ENCODE measurements at places on chromosomes 2 and 18.

DNA sequence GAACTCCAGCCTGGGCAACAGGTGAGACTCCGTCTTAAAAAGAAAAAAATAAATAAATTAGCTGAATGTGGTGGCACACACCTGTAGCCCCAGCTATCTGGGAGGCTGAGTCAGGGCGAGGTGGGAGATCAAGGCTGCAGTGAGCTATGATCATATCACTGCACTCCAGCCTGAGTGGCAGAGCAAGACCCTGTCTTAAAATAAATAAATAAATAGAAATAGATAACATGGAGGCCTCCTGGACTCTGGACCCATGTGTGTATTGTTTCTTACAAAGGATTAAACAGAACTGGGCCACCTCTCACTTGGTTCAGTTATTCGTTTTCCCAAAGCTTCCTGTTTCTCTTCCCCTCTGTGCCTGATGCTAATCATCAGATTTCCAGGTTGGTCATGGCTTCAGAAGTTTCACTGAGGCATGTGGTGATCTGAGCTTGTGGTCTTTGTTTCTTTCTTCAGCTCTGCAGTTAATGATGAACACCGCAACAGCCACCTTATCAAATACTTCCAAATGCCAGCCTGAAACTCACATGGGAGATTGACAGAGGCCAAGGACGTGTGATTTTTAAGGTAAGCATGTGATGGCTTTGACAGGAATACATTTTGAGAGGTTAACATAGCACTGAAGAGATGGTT, 83.3 kb upstream of the MAP4K4 start:
- no peak for DNase-seq

DNA sequence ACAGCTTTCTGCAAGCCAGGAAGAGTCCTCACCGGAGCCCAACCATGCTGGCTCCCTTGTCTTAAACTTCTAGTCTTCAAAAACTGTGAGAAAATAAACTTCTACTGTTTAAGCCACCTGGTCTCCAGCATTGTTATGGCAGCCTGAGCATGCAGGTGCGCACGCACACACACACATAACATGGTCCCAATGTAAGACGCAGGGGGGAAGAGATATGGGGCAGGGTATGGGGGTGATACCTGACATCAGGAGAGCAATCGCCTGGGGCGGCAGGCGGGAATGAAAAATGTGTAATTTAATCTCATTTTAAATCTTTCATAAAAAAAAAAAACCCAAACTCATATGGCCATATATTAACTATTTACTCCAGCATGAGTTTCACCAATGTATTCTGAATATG, 18.0 kb downstream of the HJURP start:
- no peak for DNase-seq

DNA sequence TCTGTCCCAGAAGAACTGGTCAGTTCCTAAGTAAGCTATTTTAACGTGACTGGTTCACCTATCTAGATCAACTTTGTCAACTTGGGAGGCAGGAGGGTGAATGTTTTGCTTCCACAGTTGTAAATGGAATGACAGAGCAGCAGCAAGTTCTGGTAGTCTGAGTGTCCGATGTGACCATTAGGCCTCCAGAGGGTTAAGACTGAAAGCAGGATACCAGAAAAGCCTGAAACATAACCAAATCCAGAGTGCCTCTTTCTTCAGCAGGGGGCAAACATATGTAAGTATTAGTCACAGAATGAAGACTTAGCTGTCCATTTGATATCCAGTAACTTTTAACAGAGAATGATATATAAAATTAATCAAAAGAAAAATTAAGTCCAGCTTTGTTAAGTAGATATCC, 9.2 kb downstream of the HOXD3 start:
- no peak for DNase-seq

GRCh38 chr2:187408926-187409325, 39.1 kb downstream of the CALCRL start:
- no peak for DNase-seq

GRCh38 chr2:102137138-102137537, 5.4 kb upstream of the IL1R1 start:
- no peak for DNase-seq

All from CD4-positive, alpha-beta T cell treated with Interleukin-15 for 4 hours (primary cell).